KG1 (cell line): ENCODE measurements at places on chromosomes 16 and 17.
A peak's percentile ranks its signal among the peaks of the same experiment; 100 is the strongest.

DNA sequence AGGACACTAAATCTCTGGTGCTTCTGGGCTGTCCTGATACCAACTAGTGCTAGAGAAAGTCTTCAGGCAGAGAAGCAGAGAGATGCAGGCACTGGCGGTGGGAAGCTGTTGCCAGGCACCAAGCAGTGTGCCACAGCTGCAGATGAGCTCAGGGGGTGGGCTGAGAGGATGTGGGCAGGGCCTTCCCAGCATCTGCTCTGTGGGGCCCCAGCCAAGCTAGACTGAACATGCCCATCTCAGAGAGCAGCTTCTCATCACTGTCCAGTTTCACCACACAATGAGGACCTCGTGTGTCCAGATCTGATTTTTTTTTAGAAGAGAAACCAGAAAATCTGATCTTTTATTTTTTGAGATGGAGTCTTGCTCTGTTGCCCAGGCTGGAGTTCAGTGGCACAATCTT, 17.1 kb downstream of the PSKH1 start:
- no peak for DNase-seq

DNA sequence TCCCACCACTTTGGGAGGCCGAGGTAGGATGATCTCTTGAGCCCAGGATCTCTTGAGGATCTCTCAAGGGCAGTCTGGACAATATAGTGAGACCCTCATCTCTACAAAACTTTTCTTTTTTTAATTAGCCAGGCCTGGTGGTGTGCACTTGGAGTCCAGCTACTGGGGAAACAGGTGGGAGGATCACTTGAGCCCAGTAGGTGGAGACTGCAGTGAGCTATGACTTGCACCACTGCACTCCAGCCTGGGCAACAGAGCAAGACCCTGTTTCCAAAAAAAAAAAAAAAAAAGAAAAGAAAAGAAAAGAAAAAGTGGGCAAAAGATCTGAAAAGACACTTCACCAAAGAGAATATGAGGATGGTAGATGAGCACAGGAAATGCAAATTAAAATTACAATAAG, 15.0 kb downstream of the RAB40B start:
- no peak for DNase-seq

DNA sequence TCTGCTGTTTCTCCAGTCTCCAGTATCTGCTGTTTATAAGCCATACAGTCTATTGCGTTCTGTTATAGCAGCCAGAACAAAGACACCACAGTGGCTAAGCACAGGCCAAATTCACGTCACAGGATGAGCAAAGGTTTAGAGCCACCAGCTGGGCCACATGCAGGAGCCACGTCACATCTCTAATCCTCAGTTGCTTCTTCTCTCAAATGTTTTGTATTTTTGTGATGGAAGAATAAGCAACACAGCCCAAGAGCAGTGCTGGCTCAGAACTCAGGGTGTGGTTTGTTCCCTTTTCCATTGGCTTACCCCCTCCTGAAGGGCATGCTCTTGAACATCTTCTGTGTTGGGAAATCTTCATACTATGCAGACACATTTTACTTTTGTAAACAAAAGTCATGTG, 309.4 kb upstream of the CDH5 start:
- DNase-seq: no peak

- DNase-seq: no peak
These were observed 91.7 kb downstream of the SHISA6 start for GRCh38 chr17:11332706-11333105.

GRCh38 chr17:46869975-46870803, 18.8 kb downstream of the WNT9B start:
- DNase-seq: no peak

GRCh38 chr16:66554495-66554894, 2.1 kb downstream of the CKLF start:
- DNase-seq: no peak

GRCh38 chr16:78473031-78473699, 373.7 kb downstream of the WWOX start:
- no peak for DNase-seq

- DNase-seq: no peak
These were observed 454.1 kb downstream of the HS3ST3B1 start for GRCh38 chr17:14755002-14755401.

DNA sequence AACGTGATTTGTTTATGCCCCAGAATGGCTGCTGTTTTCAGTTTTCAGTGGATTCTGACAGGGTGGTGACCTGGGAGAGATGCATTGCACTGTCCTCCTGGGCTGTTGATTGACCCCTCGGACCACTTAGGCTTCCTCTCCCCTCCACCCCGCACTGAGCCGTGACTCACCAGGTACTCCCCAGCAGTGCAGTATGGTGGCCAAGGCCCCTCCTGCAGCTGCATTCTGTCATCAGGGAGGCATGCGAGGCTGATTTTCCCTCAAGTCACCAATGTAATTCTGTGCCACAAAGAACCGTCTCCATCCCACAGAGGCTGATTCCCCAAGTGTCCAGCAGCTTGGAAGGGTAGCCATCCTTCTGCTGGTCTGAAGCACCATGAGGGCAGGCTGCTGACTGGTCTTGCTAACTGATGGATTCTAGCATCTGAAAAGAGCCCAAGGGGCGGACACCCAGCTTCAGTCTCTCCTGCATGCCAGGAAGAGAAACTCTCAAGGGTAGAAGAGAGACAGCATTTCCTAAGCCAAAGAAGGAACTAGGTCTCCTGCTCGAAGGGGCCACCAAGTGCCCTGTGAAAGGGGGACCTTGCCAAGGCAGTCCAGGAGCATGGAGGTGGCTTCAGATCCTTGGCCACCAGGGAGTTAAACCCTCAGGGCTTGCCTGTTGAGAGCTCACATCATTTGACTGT, 148.1 kb downstream of the SOCS1 start:
- DNase-seq: no peak

DNA sequence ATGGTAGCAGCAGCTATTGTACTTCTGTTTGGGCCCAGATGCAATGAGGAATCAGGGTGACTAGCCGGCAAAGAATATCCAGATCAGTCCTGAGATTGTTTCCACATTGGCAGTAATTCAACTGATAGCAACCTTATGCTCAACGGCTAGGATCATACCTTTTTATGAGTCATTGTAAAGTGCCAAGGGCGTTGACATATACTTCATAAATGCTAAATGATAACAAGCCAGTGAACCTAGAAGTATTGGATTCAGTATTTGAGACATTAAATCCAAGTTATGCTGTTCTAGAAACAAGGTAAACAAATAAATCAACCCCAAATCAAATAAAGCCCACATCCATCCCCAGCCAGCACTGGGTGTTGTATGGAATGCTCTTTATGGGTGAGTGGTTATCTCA, 207.1 kb upstream of the ZFHX3 start:
- DNase-seq: no peak

GRCh38 chr16:72566174-72566573, 394.2 kb upstream of the PMFBP1 start:
- no peak for DNase-seq

DNA sequence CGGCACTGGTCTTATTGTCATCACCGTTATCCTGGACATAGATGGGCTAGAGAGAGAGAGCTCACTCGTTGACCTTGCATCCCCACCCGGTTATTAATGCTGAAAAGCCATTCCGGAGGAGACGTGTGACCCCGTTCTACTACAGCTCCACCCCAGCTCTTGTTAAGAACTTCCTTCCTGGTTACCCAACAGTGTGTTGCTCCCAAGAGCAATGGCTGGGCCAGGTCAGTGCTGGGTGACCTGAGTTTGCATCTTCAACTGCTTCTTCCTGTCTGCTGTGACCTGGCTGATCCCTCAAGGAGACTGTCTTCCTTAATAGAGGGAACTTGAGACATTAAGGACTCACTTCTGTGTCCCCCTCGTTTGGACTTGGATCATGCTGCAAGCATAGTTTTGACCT, 96.1 kb upstream of the SDK2 start:
- no peak for DNase-seq

- DNase-seq: no peak
These were observed 96.2 kb downstream of the TMEM132E start for GRCh38 chr17:34675605-34676004.

DNA sequence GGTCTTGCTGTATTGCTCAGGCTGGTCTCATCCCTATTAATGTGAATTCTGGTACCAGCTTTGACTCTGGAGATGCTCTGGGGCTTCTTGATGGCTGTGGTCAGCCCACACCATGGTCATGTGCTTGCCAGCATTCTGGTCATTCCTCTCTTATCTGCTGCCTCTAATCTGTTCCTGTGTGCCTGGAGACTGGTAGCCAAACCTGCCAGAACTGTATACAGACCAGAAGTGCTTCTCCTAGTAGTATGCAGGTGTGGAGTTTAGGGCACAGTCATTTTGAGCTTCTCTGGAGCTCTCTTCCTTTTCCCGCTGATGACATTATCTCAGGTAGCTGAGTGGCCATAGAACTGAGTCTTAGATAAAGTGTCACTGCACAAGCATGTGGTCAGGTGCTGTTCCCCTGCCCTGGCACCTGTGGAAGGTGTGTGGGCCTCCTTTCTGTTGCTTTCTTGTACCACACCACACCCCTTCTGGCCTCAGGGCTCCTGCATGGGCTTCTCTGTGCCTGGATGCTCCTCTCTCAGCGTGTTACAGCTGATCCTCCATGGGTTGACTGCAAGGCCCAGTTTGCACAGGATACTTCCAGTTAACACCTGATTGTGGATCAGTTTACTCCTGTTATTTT, 162.7 kb downstream of the SPECC1 start:
- no peak for DNase-seq

GRCh38 chr16:84535408-84535807, 30.9 kb upstream of the MEAK7 start:
- DNase-seq: no peak

DNA sequence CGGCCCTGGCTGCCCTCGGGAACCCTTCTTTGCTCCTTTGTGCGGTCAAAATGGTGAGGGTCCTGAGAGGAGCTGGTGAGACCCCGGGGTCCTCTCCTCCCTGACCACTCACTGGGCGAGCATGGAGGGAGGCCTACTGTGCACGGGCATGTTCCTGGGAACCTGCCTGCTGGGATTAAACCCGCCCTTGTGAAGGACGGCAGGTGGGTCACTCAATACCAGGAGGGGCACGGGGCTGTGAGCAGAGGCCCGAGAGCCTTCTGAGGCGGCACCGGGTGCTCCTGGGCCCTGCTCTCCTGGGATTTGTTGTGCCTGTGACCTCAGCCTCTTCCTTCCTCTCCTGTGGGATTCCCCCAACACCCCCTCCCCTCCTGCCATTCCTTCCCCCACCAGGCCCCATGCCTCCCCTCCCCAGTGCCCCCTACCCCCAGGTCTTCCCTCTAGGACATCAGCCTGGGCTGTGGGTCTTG, 19.7 kb downstream of the METRNL start:
- DNase-seq: no peak

DNA sequence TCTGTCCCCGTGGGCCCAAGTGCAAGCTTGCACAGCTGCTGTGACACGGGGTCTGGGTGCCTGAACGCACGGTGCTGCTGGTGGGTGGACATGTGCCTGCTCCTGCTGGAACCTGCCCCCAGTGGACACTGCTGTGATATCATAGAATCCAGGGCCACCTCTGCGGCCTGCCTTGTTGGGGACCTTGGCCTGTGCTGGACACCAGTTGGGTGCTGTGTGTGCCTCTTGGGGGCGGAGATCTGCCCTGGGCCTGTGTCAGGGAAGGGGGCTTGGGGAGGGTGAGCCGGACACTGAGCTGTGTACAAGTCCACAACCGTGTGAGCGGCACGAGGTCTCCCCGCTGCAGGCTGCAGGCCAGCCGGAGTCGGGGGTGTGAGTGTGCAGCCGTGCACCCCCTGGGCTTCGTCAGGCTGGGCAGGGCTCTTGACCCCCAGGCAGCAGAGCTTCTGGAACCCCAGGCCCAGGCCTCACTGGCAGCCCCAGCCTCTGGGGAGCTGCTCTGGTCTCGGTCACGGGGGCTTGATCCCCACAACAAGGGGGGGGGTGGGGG, 33.3 kb downstream of the GSE1 start:
- no peak for DNase-seq

DNA sequence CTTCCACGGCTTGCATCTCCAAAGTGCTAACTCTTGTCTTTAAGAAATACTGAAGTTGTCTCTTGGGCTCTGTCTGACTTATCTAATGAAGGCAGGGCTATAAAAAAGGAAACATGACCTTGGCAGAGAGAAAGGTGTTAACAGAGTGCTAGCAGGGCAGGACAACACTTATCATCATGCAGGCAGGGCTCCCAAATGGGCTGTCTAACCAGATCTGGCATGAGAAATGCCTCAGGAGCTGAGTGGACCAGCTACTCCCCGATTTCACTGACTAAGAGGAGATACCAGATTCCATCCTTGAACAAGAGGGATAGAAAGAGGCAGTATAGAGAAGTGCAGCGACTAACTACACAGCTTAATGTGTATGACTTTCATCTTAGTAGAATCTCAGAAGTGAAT, 32.6 kb downstream of the PMP22 start:
- no peak for DNase-seq

GRCh38 chr16:89330177-89330856, 112.8 kb downstream of the ZNF778 start:
- no peak for DNase-seq

GRCh38 chr16:54287131-54288029, 793 bp upstream of the IRX3 start:
- no peak for DNase-seq

GRCh38 chr17:44084131-44084538, 13.6 kb downstream of the G6PC3 start:
- DNase-seq: no peak

- peak; percentile 77 for DNase-seq
These were observed 9.2 kb upstream of the PRKCB start for GRCh38 chr16:23826528-23827045.

GRCh38 chr16:22625967-22626366, 115.3 kb downstream of the NPIPB5 start:
- DNase-seq: no peak

DNA sequence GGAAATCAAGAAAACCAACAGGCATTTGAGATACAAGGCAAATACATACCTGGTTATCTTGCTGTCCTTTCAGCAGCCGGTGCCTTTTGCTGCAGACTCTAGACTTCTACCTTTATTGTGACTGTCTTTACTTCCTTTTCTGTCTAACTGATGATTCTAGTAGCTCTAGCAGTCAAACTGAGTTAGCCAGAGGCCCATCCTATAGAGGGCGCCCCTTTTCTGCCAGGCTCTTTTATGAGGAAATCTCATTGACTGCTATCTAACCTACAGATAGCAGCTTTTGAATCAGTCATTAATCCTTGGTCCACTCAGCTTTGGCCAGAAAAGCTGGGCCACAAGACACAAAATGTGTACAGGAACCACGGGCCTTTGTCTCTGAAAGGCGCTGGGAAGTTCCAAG, 87.5 kb upstream of the WSB1 start:
- no peak for DNase-seq

GRCh38 chr16:80710918-80711317, 93.5 kb downstream of the CDYL2 start:
- DNase-seq: no peak

DNA sequence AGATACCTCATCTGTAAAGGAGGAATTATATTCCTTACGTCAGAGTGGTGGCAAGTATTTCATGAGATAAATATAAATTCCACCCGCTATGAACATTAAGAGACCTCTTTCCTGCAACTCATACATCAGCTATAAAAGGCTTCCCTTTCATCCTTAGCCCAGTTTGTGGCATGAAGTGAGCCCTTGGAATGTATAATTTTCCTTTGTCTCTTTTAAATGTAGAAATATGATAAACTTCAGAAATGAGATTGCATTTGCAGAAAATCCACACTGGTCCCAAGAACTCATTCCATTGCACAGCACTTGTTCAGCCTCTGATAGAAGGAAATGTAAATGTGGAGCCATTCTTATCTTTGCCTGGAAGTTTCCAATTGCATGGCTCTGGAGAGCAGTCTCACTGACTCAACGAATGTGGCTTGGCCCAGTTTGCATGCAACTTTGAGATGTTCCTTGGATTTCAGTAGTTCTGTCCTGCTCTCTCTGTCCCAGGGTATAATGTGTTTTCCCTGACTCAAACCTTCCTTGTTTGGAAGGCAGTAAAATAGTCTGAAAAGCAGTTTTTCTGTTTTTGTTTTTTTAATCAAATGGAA, 746.4 kb downstream of the CDH11 start:
- DNase-seq: no peak
